ENCODE measurements at places on chromosomes 3 and 15. TPM values are rescaled to one million over a fixed set of nuclear protein-coding genes. Genes with fewer than 3 reads are reported as not detected.

Gene TMEM115
- 54.7 TPM for total RNA-seq

Gene SRPRB
- total RNA-seq, result 115 TPM

Gene ZMYND10
- total RNA-seq, result 0.91 TPM

Gene MEIS2
- total RNA-seq, result 82.2 TPM

Gene AADACL2
- total RNA-seq, result not detected

Gene TMEM212
- not detected for total RNA-seq

Gene ADPRH
- total RNA-seq, result 4.5 TPM

Gene ITIH3
- 2.5 TPM for total RNA-seq

Gene SPATA12
- total RNA-seq, result not detected

Gene DPPA2
- total RNA-seq, result not detected

All from smooth muscle cell of the pulmonary artery (primary cell).